ENCODE measurements at places on chromosomes 4 and X.

- DNase-seq, result no peak
These were observed 44.0 kb downstream of the RELL1 start for GRCh38 chr4:37641886-37642849.

- DNase-seq, result no peak
These were observed 349.1 kb upstream of the DDX53 start for GRCh38 chrX:22650691-22651090.

DNA sequence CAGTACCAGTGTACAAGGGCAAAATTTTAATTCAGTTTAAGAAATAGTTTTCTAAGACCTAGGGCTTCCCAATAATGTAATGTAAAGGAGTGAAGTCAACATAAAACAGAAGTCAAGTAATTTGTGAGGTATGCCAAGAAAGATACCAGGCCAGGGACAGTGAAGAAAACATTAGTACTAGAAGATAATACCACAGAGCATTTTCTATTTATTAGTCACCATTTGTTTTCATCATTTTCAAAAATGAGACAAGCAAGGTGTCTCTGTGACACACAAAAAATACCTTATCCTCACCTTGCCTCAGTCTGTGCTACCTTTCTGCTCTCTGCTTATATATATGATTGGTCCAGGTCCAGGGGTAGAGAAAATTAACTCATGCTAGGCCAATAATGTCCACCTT, 46.8 kb downstream of the VEGFC start:
- no peak for DNase-seq

DNA sequence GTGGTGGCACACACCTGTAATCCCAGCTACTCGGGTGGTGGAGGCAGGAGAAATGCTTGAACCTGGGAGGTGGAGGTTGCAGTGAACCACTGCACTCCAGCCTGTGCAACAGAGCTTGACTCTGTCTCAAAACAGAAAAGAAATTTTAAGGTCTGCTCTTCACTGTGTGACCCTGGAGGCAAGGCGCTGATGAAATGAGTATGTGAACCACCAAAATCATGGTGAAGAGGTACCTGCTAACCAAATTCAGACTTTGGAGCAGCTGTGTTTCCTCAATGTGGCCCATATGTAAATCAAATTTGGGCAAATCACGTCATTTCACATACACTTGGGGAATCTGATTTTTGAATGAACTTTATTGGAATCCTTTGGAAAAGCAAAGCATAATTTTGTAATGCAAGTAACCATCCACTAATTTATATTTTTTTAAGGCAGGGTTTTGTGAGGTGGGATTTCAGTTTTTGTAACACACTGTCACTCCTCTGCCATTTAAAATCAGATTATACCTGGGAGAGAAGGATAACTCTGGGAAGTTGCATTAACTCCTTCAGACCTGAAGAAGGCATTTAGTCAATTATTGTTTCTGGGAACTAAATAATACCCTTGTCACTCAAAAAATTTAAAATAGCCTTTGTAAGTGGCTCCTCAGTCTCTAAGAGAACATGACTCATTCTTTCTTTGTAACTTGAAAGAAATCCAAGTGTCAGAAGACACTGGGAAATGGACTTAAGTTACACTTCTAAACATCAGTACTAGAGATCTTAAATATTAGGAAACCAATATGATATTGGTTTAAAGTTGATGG, 24.0 kb downstream of the DOCK11 start:
- no peak for DNase-seq

- DNase-seq, result no peak
These were observed 72.4 kb upstream of the UCP1 start for GRCh38 chr4:140641105-140641555.

GRCh38 chr4:163003979-163004378, 162.7 kb downstream of the NAF1 start:
- DNase-seq, result no peak

DNA sequence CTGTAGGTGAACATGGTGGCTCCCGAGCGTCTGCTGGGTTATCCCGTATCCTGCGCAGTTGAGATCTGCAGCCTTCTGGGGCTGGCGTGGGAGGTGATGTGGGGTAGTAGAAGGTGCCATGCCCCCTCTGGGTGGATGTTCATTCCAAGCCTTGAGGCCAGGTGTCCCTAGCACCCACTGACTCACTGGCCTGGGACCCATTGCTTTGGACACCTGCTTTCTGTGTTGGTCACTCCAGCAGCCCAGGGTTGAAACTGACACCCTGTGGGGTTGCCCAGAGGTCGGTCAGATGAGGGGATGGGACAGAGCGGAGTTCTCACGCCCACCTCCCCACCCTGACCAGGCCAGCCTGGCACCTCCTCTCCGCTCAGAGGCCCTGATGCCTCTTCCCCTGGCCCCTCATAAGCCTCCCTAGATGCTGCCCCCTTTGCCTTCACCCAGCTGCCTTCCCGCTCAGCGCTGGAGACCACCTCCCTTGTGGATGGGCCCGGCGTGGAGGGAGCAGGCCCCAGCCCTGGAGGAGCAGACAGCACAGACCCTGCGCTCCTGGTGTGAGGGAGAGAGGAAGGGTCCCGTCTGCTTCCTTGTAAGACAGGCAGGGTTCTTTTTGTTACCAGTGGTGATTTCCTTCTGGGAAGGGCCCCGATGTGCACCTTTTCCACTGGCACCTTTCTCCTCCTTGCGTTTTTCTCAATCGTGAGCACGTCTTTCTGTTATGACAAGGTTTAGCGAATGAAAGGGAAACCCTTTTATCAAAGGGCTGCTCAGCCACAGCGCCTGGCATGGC, 2.0 kb downstream of the DOK7 start:
- no peak for DNase-seq

DNA sequence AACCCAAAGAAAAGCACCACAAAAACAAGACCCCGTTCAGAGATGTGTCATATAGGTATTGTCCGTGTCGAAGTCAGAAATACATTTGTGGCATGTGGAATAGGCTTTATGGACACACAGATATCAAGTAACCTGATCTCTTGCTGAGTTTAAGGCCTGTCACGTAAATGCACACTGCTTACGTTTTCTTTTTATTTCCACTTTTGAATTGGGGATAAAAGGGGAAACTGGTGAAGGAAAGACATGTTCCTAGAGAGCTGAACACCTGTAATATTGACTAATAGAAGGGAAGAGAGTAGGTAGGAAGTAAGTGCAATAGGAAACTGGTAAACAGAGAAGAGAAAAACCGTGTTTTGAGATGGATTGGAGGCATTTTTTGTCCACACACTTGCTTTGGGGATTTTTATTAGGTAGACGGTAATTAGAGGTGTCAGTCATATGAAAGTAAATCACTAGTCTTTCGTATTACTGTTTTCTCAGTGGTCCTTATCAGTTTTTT, 24.9 kb downstream of the TMEM131L start:
- DNase-seq, result no peak

GRCh38 chr4:13461191-13461905, 22.8 kb downstream of the RAB28 start:
- DNase-seq, result no peak

- no peak for DNase-seq
These were observed 5.7 kb downstream of the CD99 start for GRCh38 chrX:2696698-2697215.

DNA sequence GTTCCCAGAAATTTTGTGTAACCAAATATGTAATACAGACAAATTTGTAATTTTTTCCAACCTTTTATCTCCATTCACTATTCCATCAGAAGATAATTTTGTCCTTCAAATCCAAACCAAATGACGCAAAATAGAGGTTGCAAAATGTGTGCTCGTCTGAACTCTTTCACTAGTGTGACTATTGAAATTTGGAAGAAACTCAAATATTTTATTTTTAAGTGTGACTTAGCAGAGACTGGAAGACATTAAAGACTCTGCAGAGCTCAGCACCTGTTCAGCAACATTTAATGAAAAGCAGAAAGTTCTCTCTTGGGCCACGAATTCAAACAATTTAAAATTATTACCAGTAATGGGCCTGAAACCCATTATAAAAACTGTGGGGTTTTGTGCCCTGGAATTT, 30.0 kb upstream of the APELA start:
- no peak for DNase-seq
